ENCODE measurements at places on chromosomes 2 and 18.

DNA sequence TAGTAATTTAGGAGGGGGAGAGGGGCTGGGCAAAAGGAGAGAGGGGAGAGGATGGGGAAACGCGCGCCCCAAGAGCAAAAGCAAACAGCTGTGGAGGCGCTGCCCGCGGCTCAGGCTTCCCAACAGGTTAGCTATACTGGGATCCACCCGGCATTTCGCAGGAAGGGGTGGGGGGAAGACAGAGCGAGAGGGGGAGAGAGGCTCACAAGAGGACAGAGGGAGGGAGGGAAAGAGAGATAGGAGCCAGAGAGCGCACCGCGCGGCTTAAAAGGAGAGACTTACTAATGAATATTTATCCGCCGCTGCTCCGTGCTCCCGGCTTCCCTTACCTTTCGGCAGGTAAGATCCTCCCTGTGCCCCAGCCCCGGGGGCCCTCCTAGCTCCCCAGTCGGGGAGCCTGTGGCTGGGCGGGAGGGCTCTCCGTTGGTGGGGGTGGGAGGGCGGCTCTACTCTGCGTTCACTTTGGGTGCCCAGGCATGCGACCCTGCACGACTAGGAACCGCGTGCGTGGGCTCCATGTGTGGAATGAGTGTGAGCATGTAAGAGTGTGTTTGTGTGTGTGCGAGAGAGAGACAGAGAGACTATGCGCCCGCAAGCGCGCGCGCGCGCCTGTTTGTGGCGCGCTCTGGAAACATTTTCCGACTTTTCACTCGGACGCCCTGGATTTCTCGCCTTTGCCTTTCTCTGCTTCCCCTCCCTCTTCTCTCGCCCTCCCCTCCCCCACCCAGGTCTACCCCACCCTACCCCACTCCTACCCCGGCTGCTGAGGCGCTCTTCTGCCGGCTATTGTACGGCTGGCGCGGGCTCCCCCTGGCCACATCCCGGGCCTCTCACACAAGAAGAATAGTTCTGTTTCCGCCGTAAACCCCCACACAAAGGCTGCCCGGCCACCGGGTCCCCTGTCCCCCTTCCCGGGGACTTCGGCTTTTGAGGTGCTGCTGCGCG, 7.2 kb upstream of the SIX3 start:
- no peak for DNase-seq

GRCh38 chr2:186526281-186526680, 40.2 kb downstream of the ZC3H15 start:
- no peak for DNase-seq

DNA sequence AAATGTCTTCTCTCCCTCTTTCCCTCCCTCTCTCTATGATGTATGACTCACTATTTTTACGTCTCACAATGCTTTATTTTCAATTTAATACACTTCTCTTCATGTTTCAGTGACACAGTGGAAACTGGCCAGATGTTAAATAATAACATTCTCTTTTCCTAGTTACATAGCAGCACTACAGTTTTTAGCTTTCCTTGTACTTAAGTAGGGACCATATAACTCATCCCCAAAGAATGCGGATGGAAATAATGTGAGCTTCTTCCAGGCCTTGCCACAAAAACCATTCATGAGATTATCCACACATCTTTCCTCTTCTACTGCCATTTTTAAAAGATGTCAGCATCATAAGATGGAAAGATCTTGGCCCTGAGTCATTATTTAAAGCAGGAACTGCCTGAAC, 789.4 kb downstream of the LRP1B start:
- peak; percentile 31 for DNase-seq

- DNase-seq, result no peak
These were observed 135.0 kb downstream of the LAMA3 start for GRCh38 chr18:23824240-23824639.

DNA sequence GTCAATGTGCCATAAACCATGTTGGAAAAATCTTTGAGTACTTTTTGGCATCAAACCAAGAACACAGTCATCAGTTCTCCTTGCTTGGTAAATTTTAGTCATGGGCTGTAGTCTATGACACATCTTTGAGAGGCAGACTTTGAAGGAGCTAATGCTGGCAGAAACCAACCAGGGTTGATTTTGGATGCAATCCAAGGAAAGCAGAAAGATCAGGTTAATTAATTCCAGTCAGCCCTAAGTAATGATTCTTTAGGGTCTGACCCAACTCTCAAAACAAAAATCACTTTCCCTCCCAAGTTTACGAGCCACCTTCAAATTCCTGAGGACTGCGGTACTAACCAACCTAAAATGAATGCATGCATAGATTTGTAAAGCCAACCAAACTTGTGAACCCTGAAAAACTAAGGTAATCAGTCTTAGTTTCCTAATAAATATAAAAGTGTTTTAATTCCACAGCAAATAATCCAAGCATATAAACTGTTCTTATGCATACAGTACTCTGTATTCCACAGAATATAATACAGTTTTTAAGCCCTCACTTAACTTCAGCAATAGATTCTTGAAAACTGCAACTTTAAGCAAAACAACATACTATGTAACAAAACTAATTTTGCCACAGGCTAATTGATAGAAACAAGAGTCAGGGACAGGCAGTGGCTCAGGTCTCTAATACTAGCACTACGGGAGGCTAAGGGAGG, 22.0 kb downstream of the AP1S3 start:
- peak; percentile 68 for DNase-seq

DNA sequence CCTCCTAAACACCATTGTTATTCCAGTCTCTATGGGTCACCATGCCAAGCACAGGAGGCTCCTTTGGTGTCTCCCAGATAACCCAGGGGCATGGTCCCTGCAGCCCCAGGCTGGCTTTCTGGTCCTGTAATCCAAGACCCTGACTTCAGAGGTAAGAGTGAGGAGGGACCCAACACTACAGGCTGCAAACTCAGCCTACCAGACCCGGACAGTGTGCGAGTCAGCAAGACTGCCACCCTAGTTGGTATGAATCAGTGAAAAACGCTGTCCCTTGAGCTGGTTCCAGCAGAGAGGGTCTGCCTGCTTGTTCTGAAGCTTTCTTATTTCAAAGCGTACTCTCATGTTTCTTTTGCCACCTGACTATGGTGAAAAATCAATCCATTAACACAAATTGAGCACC, 47.6 kb upstream of the ZFP36L2 start:
- no peak for DNase-seq

GRCh38 chr2:54977149-54977548, 73.1 kb downstream of the RTN4 start:
- DNase-seq, result no peak

- no peak for DNase-seq
These were observed 86.3 kb upstream of the NPAS2 start for GRCh38 chr2:100733391-100734187.

GRCh38 chr2:10906926-10907625, 4.7 kb upstream of the KCNF1 start:
- no peak for DNase-seq

- no peak for DNase-seq
These were observed 65.2 kb downstream of the C2orf76 start for GRCh38 chr2:119301413-119301812.

- no peak for DNase-seq
These were observed 252.8 kb upstream of the APCDD1 start for GRCh38 chr18:10201659-10202058.

- DNase-seq, result no peak
These were observed 40.5 kb downstream of the MTHFD2 start for GRCh38 chr2:74238879-74239278.

DNA sequence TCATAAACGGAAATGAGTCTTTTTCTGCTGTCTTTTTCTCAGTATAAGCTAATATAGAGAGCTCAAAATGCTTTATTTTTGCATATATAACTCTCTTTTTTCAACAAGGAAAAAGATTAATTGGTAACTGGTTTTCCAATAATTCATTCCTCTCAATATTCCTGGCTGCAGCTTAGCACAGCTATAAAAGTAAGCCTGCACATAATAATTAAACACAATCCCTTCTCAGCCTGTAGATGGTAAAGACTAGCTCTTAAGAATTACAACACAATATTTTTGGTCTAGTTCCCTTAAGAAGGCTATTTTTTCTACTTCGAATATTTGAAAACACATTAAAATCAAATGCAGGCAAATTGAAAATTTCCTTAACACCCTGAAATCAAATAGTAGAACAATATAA, 258.0 kb downstream of the DOK6 start:
- DNase-seq, result no peak

DNA sequence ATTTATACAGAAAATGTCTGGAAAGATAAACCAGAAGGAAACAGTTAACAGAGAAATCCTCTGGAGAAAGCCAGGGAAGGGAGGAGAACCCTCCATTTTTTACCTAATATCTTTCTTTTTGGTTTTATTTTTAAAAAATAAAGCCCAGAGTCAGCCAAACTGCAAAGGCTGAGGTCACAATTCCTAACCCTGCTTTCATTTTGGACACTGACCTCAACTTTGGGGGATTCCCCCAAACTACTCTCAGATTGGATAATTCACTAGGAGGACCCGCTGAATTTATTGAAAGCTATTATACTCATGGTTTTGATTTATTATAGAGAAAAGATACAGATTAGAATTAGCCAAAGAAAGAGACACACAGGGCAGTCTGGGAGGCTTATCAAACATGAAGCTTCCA, 93.3 kb upstream of the SP3 start:
- no peak for DNase-seq

DNA sequence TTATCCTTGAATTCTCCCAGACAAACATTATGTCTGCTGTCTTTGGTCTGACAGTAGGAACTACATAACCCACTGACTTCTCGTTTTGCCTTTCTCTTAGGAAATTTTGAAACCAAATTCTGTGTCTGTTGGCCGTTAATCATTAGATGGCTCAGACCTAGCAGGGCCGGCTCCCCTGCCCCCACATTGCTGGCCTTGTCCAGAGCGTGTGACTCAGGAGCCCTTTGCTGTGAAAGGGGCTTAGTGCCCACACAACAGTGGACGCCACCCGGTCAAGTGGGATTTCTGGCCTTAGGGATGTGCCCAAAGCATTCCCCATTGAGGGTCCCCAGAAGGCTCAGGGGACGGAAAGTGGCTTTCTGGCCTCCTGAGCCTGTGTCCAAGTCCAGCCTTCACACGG, 137.5 kb downstream of the CTIF start:
- DNase-seq, result no peak

DNA sequence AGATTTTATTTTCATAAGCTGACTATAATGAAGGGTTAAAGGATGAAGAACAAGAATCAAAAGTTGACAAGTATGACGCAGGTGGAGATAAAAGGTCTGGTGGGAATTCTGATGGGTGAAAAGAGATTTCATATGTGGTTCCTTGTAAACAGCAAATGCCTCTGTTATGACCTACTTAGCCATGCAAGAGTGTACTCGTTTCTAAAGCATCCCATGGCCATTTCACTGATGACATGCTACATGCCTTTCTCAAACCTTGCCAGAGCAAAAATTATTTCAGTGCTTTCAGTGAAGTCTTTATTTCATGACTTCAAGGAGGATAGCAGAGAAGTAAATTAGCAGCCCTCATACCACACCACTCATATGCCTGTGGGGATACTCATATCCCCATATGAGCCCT, 71.7 kb downstream of the FEZ2 start:
- no peak for DNase-seq

DNA sequence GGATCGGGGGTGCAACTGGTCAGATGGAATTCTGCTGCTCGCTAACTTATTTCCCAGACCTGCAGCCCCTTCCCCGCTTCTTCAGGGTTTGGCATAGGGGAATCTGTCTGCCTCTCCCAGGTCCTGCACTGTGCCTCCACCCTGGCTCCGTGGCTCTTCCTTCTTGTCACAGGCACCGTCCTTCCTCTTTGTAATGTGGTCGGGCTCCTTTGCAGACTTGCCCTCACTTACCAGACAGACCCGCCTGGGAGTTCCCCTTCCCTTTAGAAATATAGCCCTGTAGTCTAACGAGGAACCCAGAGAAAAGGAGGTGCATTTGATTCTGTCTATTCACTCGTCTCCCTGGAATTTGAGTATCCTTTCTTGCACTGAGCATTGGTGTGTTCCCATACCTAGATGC, 63.9 kb upstream of the PAX8 start:
- no peak for DNase-seq

- DNase-seq, result no peak
These were observed 9.9 kb downstream of the GLI2 start for GRCh38 chr2:120745420-120746111.

GRCh38 chr2:54341656-54342055, 85.6 kb upstream of the TSPYL6 start:
- DNase-seq, result no peak

All from hepatic stellate cell (primary cell).